ENCODE measurements at places on chromosomes 11 and 22.
A peak's percentile ranks its signal among the peaks of the same experiment; 100 is the strongest.

GRCh38 chr11:62602141-62603071 is 741 bp upstream of the MTA2 start:
- peaks cover 6% of the 10 kb centered on the region for H3K4me1 ChIP-seq
- no peaks in the 10 kb centered on the region for H3K27me3 ChIP-seq
- H3K27ac ChIP-seq = peak overlapping the region; percentile 98
- no peaks in the 10 kb centered on the region for H3K36me3 ChIP-seq
- DNase-seq = peak; percentile 77

GRCh38 chr22:38882972-38883622 is 11.1 kb upstream of the CBX6 start:
- H3K4me3 ChIP-seq = no peak overlapping the region
- H3K4me1 ChIP-seq = no peaks in the 10 kb centered on the region
- no peak for DNase-seq
- H3K36me3 ChIP-seq = no peaks in the 10 kb centered on the region

DNA sequence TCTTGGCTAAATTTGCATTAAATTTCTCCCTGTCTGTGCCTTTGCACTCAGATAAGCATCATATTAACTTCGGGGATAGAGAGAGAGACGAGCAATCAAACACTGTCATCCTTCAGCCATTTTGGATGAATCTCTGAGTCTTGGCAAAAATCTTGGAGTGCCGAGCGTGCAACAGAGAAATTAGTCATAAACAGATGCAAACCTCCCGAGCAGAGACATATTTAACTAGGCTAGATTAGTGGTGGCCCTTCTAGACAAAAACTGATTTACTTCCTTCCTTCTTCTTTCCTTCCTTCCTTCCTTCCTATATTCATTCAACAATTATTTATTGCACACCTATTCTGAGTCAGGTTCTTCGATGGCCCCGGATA is 114.4 kb upstream of the BLID start:
- no peaks in the 10 kb centered on the region for H3K36me3 ChIP-seq
- no peak overlapping the region for H3K27ac ChIP-seq
- no peaks in the 10 kb centered on the region for H3K27me3 ChIP-seq
- no peak overlapping the region for H3K4me3 ChIP-seq
- H3K4me1 ChIP-seq = no peaks in the 10 kb centered on the region

DNA sequence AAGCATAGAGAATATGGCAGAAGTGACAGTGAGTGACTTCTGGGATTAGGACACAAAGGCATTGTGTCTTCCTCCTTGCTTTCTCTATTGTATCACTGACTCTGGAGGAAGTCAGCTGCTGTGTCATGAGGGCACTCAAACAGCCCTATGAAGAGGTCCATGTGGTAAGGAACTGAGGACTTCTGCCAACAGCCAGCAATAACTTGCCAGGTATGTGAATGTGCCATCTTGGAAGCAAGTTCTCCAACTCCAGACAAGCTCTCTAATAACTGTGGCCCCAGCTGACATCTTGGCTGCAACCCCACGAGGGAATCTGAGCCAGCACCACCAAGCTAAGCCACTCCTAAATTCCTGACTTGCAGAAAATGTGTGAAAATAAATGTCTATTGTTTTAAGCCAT is 83.6 kb upstream of the ZBED5 start:
- H3K4me3 ChIP-seq = no peak overlapping the region
- no peaks in the 10 kb centered on the region for H3K36me3 ChIP-seq
- H3K27ac ChIP-seq = no peak overlapping the region
- no peak for DNase-seq
- H3K27me3 ChIP-seq = no peaks in the 10 kb centered on the region

- peaks cover under 1% of the 10 kb centered on the region for H3K4me1 ChIP-seq
- H3K36me3 ChIP-seq = no peaks in the 10 kb centered on the region
- DNase-seq = no peak
- no peak overlapping the region for H3K27ac ChIP-seq
- H3K4me3 ChIP-seq = no peak overlapping the region
These were observed 54.4 kb downstream of the FLRT1 start for GRCh38 chr11:64089915-64090805.

- peaks cover 6% of the 10 kb centered on the region for H3K36me3 ChIP-seq
- H3K27me3 ChIP-seq = no peaks in the 10 kb centered on the region
- H3K4me3 ChIP-seq = no peak overlapping the region
These were observed 61.1 kb downstream of the KIAA1671 start for GRCh38 chr22:25013607-25014006.

- H3K36me3 ChIP-seq = no peaks in the 10 kb centered on the region
- H3K4me3 ChIP-seq = peak overlapping the region; percentile 71
- H3K27me3 ChIP-seq = no peaks in the 10 kb centered on the region
- peak; percentile 85 for DNase-seq
These were observed 1.0 kb downstream of the POU2AF3 start for GRCh38 chr11:111299101-111300026.

DNA sequence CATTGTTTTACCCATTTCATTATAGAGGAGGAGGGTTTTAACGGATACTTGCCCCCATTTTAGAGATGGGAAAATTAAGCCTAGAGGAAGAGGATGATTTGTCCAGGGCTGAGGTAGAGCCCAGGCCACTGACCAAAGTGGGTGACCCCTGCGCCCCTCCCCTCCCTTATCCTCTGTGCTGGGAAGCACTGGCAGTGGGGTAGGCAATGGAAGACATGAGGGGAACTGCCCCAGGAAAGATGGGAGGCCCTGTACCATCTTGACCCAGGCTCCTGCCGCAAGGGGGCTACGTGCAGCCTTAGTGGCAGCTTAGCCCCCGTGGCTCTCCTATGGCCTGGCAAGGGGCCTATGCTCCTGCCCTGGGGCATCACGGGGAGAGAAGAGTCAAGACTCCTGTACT is 76.4 kb upstream of the MYOD1 start:
- DNase-seq = no peak
- no peaks in the 10 kb centered on the region for H3K27me3 ChIP-seq
- H3K36me3 ChIP-seq = no peaks in the 10 kb centered on the region
- no peaks in the 10 kb centered on the region for H3K4me1 ChIP-seq
- H3K27ac ChIP-seq = no peak overlapping the region

DNA sequence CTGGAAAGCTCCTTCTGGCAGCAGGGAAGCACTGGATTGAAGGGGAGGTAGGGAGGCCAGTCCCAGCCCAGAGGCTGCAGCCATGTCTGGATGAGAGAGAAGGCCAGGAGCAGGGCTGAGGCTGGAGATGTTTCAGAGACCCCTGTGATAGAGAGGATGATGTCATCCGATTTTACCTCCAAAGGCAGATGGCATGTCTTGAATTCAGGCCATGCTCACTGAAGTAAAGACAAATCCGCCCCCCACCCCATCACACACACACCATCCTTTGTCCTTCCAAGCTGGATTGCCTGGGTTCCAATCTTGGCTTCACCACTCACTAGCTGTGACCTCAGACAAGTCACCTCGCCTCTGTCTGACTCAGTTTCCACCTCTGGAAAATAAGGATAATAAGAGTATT is 47.2 kb downstream of the TP53I11 start:
- H3K4me3 ChIP-seq = no peak overlapping the region
- no peaks in the 10 kb centered on the region for H3K27me3 ChIP-seq
- H3K36me3 ChIP-seq = no peaks in the 10 kb centered on the region
- no peak for DNase-seq
- no peak overlapping the region for H3K27ac ChIP-seq

- H3K27ac ChIP-seq = no peak overlapping the region
- peak; percentile 28 for DNase-seq
- H3K4me1 ChIP-seq = no peaks in the 10 kb centered on the region
- no peaks in the 10 kb centered on the region for H3K27me3 ChIP-seq
- H3K36me3 ChIP-seq = no peaks in the 10 kb centered on the region
- H3K4me3 ChIP-seq = no peak overlapping the region
These were observed 1115.0 kb downstream of the BRD1 start for GRCh38 chr22:48712558-48713271.

Data from Peyer's patch (tissue), 4 donors.